ENCODE measurements at places on chromosomes 12 and 14. TPM values are rescaled to one million over a fixed set of nuclear protein-coding genes. Genes with fewer than 3 reads are reported as not detected.
A peak's percentile ranks its signal among the peaks of the same experiment; 100 is the strongest.

The CAPZA3 gene
- not detected for total RNA-seq

The RIMBP2 gene
- total RNA-seq: not detected

The SSTR1 gene
- 2.6 TPM for total RNA-seq

DNA sequence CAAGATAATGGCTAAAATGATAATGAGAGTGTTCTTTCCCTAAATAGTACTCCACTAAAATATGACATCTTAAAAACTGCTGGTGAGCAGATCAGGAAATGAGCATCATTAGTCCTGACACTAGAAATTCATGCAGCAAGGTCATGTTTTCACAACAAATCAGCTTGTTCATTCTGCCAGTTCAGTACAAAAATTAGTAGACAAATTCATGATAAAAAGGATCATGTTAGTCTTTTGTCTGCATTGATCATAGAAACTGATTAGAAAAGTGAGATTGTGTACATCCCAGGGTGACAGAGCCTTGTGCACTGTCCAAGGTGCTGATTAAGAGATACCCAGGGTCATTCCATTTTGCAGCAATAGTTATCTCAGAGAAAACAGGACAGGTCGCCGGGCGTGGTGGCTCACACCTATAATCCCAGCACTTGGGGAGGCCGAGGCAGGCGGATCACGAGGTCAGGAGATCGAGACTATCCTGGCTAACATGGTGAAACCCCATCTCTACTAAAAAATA lies 163.6 kb downstream of the RIMBP2 start:
- no peak for DNase-seq

DNA sequence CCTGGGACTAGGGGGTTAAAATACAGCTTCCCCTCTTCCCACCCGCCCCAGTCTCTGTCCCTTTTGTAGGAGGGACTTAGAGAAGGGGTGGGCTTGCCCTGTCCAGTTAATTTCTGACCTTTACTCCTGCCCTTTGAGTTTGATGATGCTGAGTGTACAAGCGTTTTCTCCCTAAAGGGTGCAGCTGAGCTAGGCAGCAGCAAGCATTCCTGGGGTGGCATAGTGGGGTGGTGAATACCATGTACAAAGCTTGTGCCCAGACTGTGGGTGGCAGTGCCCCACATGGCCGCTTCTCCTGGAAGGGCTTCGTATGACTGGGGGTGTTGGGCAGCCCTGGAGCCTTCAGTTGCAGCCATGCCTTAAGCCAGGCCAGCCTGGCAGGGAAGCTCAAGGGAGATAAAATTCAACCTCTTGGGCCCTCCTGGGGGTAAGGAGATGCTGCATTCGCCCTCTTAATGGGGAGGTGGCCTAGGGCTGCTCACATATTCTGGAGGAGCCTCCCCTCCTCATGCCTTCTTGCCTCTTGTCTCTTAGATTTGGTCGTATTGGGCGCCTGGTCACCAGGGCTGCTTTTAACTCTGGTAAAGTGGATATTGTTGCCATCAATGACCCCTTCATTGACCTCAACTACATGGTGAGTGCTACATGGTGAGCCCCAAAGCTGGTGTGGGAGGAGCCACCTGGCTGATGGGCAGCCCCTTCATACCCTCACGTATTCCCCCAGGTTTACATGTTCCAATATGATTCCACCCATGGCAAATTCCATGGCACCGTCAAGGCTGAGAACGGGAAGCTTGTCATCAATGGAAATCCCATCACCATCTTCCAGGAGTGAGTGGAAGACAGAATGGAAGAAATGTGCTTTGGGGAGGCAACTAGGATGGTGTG lies 1.9 kb downstream of the GAPDH start:
- no peak for DNase-seq

DNA sequence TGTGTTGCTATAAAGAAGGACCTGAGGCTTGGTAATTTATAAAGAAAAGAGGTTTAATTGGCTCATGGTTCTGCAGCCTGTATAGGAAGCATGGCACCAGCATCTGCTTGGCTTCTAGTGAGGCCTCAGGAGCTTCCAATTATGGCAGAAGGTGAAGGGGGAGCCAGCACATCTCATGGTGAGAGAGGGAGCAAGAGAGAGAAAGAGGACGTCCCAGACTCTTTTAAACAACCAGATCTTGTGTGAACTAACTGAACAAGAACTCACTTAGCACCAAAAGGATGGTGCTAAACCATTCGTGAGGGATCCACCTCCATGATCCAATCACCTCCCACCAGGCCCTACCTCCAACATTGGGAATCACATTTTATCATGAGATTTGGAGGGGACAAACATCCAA lies 6.1 kb upstream of the SNAPC1 start:
- no peak for DNase-seq

DNA sequence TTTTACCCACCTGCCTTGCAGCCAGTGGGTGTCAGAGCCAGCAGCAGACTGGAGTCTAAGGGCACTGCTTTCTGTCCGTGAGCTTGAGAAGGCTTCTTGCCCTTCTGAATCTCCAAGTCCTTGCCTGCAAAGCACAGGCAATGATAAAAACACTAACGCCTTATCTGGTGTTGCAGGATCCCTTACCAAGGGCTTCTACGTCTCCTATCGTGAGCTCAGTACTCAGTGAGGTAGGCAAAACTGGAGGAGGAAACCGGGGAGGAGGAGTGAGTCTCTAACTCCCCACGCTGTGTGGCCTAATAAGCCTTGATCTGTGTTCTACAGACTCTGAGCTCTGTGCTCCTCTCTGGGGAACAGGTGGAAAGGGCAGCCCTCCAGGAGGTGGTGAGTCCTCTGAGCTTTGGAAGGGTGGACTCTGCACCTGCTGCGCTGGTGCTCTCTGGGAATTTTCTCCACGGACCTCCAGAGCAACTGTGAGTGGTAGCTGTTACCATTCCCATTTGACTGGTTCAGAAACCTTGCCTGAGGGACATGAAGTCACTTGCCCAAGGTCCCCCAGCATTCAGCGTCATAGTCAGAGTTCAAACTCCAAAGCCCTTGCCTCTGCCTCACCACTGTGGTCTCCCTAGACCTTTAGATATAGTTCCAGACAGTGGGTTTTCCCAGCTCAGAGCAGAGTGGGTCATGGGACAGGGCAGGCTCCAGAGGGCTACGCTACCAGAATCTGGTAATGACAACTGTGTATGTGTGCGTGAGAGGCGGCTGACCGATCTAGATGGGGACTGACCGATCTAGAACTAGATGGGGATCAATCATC lies 7.0 kb upstream of the MARK3 start:
- no peak for DNase-seq

DNA sequence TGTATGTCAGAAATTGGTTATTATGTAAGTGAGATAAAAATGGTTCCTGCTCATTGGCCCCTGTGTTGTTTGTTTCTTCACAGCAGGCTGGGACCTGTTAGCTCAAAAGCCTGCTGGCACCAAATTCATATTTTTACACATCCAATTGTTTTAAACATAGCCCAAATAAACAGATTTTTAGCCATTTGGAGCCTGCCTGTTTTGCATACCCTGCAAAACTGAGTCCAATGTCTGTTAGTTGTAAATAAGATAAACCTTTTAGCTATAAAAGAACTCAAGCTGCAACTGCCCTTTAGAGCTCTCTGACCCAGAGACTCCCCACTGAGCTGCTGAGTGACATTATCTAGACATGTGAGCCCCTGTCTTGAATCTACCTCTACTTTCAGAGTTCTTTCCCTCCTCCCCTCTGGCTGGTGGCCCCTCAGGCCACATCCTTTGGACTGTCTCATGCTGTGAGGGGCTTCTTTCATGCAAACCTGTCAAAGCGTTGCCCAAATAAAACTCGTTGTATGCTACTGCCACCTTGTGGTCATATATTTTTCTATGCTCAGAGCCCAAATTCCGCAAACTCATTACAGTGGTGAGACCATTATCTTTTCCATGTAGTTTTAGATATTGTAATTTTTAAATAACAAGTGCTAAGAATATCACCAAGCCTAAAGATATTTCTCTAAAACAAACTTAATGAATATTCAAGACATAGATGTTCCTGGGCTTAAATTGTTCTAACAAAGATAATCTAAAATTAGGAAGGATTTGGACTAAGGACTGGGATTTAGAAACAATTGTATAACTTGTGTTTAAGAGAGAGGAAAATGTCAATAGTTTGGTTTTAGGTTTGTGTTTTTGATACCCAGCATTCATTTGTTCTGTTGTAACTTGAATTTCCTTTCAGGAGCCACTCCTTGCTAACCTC lies 337.9 kb downstream of the AACS start:
- no peak for DNase-seq

DNA sequence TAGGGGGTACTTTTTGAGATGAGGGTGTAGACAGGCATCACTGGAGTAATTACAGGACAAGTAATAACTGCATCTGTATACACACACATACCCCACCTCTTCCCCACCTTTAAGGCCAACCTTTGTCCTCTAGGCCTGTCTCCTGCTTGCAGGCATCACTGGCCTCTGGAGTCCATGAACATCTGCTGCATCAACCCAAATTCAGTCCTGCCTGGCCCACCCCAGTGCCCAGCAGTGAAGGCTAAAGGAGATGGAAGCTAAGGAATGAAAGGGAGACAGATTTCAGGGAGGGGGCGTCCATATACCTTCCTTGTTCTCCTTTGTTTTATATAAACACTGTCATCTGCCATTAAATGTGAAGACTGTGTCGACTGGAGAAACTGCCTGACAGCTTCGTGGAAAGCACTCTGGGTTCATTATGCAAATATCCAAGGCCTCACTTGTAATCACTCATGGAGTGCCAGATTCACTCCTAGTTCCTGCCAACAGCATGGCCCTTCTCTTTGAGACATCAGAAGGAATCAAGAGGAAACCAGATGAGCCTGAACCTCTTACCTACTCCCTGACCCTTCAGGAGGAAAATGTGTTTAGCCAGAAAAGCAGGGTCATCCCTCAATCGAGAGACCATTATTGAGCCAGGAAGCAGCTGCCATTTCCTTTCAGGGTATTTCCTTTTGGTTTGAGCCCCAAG lies 64.4 kb downstream of the SERPINA3 start:
- DNase-seq: no peak

- DNase-seq: no peak
Measured at GRCh38 chr14:61065656-61066055, 84.6 kb downstream of the SLC38A6 start.

GRCh38 chr12:93461503-93461902 lies 5.8 kb upstream of the MRPL42 start:
- DNase-seq: no peak

DNA sequence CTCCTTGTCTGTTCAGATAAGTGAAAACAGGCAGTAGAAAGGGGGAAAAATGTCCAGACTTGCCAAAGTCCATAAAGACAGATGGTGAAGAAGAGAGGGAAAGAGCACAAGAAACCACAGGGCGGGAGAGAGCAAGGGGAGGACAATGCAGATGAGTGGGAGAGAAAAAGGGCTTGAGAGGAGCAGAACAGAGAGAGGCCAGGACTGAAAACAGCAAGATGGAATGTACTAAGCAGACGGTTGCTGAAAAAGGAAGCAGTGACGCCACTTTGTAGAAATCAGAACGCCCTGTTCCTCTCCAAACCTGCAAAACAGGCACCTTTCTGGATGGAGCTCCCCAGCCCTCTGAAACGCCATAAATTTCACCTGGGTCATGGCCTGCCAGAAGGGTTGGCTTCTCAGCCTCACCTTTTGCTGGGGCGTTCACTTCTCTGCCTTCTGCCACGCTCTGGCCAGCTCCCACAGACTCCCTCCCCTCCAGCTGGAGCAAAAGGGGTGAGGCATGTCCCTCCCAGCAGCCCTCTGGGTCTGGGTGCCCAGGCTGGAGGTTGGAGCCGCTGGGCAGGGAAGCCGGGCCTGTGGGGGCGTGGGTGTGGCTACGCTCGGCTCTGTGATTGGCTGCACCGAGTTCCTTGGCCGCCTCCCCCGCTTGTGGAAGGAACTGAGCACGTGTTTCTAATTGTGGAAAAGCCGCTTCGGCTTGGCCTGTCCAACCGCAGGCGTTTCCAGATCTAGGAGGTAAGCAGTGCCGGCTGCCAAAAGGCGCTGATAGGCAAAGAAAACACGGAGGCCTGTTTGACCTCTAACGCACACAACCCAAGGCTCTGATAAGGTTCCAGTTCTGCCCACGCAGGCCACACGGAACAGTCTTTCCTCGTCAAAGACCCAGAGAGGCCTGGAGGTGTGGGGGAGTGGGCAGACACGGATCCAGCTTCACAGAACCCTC lies 29.3 kb downstream of the SLC7A8 start:
- peak; percentile 90 for DNase-seq

DNA sequence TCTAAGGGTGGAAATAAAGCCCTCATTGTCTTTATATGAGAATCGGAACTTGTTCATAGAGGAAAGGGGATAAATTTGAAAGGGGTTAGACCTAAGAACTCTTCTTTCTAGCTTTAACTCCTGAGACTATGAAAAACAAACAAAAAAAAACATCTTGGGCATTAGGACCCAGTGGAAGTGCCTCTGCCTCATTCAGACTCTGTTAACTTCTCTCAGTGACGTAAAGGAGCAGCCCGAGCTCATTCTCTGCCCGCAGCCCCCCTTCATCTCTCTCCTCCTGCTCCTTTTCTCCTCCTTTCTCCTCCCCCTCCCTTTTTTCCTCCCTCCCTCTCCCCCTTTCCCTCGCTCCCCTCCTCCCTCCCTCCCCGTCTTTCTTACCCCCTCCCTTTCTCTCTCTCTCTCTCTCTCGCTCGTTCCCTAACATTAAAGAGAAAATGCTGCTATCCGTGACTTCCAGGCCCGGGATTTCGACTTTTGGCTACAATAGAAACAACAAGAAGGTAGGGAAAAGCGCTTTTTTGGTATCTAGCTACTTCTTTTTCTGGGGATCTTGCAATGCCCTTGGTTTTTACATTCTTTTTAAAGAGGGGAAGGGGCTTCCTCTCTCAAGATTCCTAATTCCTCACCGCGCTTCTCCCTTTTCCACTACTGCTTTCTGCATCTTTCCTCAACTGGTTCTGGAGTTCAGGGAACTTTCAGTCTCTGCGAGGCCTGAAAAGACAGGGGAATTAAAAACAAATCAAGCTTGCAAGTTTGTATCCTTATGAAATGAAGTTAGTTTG lies at the start of gene RBMS2:
RBMS2 (plus strand) TSS at position 231 of the 782 bp plus-strand sequence; CDS start at position 435, 204 bp downstream.
- DNase-seq: peak; percentile 87

DNA sequence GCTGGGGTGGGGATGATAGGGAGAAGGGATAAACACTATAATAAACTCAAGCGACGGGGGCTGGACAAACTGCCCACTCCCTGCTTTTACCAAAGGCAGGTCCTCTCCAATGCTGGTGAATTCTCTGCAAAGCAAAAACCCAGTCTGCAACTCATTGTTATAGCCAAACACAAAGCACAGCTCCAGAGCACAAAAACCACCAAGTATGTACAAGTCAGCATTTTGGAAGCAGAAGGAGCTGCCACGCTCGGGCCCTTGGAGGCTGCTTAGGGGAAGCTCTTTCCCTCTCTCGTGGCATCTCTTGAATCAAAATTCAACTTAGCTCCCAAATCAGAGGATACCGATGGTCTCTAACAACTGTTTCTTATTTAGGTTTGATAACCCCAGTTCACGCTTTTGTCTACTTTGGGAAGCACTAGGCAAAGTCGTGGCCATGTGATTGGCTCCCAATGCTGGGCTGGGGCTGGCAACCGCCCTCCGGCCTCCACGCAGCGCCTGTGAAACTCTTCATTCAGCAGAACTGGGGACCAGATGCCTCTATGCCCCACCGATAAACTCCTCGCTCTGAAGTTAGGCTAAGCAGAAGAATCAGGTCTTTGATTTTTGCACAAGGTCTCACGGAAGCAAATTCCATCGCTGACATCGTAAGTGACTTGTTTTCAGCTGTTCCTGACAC lies 158.5 kb upstream of the FOXN3 start:
- DNase-seq: no peak

GRCh38 chr12:43540470-43540869 lies 11.5 kb downstream of the ADAMTS20 start:
- no peak for DNase-seq
